ENCODE measurements at places on chromosomes 7 and 10.

GRCh38 chr10:113060201-113061053 lies 110.4 kb downstream of the TCF7L2 start:
- peak; percentile 64 for DNase-seq

DNA sequence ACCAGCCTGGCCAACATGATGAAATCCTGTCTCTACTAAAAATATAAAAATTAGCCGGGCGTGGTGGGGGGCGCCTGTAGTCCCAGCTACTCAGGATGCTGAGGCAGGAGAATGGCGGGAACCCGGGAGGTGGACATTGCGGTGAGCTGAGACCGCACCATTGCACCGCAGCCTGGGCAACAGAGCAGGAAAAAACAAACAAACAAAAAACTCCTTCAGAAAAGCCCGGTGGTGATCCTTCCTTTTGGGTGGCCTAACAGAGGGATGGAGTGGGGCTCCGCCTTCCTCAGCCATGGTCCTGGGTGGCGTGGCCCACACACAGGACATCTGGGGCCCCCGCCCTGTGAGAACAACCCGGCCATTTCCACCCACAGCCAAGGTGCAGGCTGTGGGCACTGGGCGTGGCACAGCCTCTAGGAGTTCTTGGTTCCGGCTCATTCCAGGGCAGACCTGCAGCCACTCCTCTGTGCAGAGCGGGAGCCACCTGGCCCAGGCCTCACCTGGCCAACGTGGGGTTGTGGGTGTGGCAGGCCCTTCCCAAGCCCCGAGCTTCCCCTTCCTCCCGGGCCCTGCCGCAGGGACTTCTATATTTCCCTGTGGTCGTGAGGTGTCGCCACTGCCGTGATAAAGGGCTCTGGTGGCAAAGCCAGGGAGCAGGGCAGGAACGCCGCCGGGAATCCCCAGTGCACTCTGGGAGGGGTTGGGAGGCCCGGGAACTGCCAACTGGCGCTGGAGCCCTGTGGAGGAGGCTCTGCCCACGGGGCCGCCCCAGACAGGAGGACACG lies 37.6 kb downstream of the GET4 start:
- peak; percentile 71 for DNase-seq

GRCh38 chr10:12484002-12484918 lies 134.9 kb downstream of the CAMK1D start:
- no peak for DNase-seq

- no peak for DNase-seq
Measured at GRCh38 chr7:80520199-80520598, 8.3 kb upstream of the GNAT3 start.

DNA sequence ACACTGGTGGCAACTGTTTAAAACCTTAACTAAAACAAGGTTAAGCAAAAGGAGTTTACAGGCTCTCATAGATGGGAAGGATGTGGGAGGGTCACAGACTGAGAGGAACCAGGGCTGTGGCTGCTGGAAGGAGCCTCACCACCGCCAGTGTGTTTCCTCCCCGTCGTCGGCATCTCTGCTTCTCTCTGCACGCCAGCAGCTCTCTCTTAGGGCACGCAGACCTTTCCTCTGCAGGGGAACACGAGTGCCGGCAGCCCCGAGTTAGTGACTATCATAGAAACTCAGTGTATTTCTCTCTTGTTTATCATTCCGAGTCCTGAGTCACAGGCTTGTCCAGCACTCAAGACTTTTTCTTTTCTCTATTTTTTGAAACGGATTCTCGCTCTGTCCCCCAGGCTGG lies 8.1 kb upstream of the SH2D4B start:
- DNase-seq = no peak

DNA sequence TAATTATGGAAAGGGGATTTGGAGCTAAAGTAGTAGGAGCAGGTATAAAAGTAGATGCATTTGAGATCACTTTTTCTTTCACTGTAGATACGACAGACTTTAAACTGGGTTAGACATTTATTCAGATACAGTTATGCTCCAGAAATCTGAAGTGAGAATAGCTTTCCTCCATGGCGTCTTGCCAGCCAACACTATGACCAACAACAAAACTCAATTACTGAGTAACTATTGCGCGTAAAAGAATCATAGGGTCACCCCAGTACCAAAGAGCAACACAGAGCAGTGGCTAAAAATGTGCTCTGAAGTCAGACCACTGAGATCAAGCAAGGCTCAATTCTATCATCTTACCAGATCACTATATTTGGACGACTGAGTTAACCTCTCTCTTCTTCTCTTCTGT lies 262.5 kb upstream of the SORCS1 start:
- DNase-seq = no peak

GRCh38 chr7:55129541-55130394 lies 111.0 kb downstream of the EGFR start:
- DNase-seq = no peak

DNA sequence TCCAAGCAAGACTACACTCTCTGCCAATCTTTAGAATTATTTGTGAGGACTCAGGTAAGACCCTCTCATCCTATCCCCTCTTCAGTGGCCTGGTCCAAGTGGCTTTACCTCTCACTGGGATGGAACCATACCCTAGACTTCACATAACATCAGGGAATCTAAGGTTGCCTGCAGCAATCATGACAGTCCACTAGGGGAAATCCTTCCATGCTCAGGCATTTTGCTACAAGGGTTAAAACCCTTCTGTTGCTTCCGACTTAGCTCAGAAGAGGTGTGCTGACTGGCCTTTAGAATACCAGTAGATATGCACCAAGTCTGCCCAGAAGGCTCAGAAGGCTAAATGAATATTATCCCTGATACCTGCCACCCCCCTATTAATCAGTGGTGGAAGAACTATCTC lies 24.9 kb upstream of the NPS start:
- no peak for DNase-seq

GRCh38 chr10:44948642-44949041 lies 11.0 kb upstream of the RASSF4 start:
- DNase-seq = no peak

GRCh38 chr7:2231992-2232765 lies 566 bp downstream of the MAD1L1 start:
- DNase-seq = no peak

DNA sequence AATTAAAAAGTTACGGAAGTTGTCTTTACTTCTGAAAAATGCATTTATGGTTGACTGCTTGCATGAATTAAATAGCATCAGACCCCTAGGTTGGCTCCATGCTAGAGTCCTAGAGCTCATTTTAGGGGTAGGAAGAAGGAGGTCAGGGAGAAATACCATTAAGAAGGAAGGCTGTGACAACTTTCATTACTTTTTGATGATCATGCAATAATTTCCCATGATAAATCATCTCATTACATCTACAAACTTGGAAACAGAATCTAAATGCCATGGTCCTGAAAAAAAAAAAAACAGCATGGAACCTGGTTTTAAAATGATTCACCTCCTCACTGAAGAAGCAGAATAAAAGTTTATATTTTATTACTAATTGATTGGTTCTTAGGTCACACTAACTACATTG lies 20.3 kb upstream of the PLXNA4 start:
- DNase-seq = no peak

- no peak for DNase-seq
Measured at GRCh38 chr10:65194555-65194954, 1673.4 kb downstream of the REEP3 start.

DNA sequence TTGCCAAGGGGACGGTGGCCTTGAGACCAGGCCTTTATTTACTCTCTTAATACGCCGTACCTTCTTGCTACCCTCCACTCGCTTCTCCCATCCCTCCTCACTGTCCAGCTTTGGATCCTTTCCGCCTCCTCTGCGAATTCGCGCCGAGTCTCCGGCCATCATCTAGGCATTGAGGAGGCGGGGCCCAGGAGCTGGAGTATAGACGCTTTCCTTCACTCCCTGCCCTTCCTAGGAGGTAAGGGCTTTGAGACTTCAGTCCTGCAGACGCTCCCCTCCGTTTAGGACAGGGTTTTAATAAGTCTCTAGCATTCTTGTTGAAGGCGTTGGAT lies 538 bp downstream of the TFAM start:
- no peak for DNase-seq

GRCh38 chr7:2172311-2173188 lies 60.2 kb downstream of the MAD1L1 start:
- DNase-seq = no peak

GRCh38 chr7:12737373-12737772 lies 49.9 kb downstream of the ARL4A start:
- DNase-seq = no peak

GRCh38 chr10:16521311-16522016 lies at the start of gene C1QL3:
TSS of gene C1QL3 (minus strand) at chr10:16521879. CDS start at chr10:16521065, 814 bp downstream.
- DNase-seq = no peak

GRCh38 chr7:86900886-86901285 lies 158.6 kb downstream of the ELAPOR2 start:
- no peak for DNase-seq

GRCh38 chr7:50092579-50093491 lies at the start of gene ZPBP:
TSS of gene ZPBP (minus strand) at chr7:50093246. CDS start at chr7:50093194, 52 bp downstream.
- DNase-seq = peak; percentile 56

GRCh38 chr7:80014511-80014910 lies 120.1 kb upstream of the GNAI1 start:
- DNase-seq = no peak

GRCh38 chr10:14302035-14302434 lies 28.7 kb downstream of the FRMD4A start:
- DNase-seq = no peak

DNA sequence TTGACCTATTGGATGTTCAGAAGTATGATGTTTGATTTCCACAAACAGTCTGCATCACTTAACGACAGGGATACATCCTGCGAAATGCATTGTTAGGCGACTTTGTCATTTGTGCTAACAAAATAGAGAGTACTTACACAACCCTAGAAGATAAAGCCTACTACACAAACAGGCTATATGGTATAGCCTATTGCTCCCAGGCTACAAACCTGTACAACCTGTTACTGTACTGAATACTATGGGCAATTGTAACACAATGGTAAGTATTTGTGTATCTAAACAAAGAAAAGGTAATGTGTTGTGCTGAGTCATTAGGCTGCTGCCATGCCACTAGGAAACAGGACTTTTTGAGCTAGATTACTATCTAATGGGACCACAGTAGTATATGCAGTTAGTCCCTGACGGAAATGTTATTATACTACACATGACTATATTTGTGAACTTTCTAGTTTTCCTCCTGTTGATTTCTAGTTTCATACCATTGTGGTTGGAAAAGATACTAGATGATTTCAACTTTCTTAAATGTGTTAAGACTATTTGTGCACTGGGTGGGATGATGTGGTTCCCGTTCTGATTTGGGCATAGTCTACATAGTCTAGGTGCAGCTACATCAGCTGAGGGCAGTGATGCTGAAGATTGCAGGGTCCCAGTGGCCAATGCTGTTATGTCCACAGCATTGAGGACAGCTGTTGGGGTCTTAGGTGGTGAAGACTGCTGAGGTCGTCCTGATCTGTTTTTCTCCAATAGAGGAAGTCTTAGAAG lies 161.7 kb downstream of the HTR7 start:
- DNase-seq = no peak

DNA sequence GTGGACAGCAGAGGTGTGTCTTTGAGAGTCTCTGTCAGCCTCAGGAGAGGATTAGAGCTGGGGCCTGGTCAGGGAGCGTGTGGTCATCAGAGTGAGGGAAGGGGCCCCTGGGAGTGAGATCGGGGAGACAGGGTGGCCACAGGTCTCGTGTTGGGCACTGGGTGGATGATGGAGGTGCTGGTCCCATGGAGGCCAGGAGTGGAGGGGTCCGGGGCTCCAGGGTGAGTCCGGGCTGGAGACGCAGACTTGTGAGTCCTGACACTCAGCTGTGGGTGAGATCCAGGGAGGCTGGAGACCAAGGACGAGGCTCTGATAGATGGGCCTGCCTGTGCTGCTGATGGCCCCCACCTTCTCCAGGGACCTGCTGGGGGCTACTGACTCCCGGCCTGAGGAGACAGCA lies 88.6 kb downstream of the DYNC2I1 start:
- DNase-seq = no peak

DNA sequence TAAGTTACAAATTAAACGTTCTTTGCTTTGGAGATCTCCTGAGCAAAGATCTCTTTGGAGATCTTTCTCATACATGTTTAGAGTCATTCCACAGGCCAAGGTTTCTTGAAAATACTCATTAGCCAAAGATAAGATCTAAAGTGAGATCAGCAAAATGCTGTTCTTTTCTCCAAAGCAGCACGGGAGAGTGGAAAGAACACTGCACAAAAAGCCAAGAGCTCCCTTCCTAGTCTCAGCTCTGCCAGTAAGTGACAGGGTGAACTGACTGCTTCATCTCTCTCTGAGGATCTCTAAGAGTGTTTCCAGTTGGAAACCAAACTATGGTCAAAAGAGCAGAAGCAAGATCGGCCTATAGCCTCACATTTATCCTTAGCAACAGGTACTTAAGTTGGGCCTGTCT lies 168.4 kb upstream of the ASAH2 start:
- DNase-seq = no peak

- DNase-seq = peak; percentile 39
Measured at GRCh38 chr7:30285067-30285535, 704 bp downstream of the ZNRF2 start.

- DNase-seq = no peak
Measured at GRCh38 chr10:71345694-71346093, 26.6 kb downstream of the SLC29A3 start.

GRCh38 chr10:69506487-69506833 lies 55.2 kb downstream of the TSPAN15 start:
- no peak for DNase-seq

DNA sequence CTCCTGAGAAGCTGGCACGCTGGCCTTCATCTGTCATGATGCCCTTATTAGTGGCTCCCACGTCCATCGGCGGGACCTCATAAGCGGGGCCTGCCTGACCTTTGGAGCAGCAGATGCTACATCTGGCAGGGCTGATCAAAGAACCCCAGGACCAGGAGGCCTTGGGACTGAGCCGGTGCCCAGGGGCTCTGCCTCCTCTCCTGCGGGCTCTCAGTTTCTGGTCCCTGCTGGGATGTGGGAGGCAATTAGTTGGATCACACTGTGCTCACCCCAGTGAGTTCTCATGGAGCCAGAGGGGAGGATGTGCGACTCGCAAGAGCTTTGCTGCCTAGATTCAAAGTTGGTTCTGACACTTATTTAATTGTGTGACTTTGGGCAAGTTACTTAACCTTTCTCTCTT lies 28.7 kb upstream of the SFRP5 start:
- no peak for DNase-seq

GRCh38 chr7:68313806-68314205 lies 1284.5 kb upstream of the AUTS2 start:
- DNase-seq = no peak

DNA sequence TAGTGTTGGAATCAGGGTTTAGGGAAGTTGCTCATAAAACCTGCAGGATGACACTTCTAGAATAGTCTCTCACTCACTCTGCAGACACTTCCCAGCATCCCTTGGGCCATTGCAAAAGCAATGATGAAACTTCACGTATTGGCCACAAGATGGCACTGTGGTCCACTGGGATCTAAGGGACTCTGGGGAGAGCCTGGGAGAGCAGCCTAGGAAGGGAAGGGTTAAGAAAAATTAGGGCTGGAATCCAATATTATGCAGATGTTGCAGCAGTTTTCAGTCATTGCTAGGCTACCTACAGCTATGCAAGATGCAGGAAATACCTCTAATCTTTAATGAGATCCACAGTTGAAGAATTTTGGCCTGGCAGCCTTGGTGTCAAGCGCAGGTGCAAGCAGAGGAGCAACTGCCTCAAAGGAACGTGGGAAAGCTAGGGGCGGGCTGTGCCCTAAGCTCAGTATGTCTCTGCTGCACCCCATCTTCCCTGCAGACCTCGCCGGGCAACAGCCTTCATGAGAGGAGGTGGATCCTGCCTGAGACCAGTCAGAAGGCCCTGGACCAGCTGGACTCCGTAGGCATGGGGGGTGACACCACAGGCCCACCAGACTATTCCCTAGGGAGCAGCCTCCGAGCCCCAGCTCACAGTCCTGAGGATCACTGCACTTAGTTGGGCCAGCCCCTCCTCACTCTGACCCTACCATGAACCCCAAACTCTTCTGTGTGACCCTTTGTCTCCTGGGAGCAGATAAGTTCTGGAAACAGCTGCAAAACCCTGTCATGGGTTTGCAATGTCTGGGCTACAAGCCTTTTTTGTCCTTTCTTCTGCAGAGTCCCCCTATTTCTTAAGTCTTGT lies 127.9 kb upstream of the PRSS58 start:
- peak; percentile 49 for DNase-seq

Data from putamen (tissue), 1 donor.